ENCODE measurements at places on chromosomes 6 and 20.

DNA sequence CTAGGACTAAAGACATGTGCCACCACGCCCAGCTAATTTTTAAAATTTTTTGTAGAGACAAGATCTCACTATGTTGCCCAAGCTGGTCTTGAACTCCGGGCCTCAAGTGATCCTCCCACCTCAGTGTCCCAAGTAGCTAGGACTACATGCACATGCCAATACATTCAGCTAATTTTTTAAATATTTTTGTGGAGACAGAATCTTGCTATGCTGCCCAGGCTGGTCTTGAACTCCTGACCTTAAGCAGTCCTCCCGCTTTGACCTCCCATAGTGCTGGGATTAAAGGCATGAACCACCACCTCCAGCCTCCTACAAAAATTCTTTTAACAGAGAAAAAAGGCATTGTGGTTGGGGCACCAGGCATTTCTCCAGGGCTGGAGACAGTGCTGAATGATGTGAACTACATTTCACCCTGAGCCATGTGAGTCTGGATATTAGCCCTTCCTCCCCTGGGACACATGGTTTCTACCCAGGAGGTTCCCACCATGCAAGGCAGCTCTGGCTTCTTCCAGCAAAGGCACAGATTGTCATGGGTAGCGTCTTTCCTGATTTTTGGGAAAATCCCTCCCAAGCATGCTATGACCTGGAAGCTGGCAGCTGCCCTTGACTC lies 36.3 kb upstream of the CMTR1 start:
- no peak for DNase-seq

- no peak for DNase-seq
Measured at GRCh38 chr20:53809217-53809616, 215.6 kb upstream of the ZNF217 start.

DNA sequence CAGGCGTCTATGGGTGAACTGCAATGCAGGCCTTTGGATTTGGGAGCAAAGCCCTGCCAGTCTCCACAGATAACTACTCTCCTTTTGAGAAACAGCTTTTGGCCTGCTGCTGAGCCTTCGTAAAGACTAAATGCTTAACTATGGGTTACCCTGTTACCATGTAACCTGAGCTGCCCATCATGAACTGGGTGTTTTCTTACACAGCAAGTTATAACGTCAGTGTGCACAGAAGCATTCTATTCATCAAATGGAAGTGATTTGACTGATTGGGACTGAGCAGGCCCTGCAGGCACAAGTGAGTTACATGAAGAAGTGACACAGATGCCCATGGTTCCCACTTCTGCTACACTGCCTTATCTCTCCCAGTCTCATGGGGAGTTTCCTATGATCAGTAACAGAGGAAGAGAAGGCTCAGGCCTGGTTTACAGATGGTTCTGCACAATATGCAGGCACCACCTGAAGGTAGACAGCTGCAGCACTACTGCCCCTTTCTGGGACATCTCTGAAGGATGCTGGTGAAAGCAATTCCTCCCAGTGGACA lies 319.1 kb downstream of the CD83 start:
- no peak for DNase-seq

- no peak for DNase-seq
Measured at GRCh38 chr6:105764315-105764714, 321.8 kb upstream of the PRDM1 start.

DNA sequence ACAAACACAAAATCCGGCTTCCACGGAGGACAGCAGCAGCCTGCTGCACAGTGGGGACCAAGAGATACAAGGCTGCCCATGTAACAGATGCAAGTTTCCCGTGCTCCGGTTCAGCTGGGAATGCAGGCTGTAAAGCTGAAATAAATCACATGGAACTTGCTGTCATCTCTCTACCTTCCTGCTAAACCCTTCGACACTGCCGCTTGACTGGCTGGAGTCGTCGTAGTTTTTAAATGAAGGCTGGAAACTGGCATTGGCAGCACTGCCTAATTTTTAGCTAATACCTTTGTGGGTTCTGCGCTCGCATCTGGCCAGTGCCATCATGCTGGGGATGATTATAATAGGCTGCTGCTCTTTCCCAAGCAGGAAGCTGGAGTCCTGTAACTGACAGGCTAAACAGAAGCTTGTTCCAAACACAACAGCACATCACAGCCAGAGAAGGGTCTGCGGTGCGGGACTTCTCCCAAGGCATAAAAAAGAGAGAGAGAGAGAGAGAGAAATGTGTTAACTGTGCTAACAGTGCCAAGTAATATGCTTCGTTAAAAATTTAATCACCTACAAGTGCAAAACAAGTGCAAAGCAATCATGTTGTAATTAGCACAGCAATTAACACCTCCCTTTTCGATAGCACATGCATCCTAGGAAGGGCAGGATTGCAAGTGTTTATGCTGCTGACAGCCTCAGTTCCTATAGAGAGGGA lies 146.1 kb downstream of the TFAP2A start:
- no peak for DNase-seq

- DNase-seq = no peak
Measured at GRCh38 chr6:50927800-50928199, 109.1 kb downstream of the TFAP2B start.

DNA sequence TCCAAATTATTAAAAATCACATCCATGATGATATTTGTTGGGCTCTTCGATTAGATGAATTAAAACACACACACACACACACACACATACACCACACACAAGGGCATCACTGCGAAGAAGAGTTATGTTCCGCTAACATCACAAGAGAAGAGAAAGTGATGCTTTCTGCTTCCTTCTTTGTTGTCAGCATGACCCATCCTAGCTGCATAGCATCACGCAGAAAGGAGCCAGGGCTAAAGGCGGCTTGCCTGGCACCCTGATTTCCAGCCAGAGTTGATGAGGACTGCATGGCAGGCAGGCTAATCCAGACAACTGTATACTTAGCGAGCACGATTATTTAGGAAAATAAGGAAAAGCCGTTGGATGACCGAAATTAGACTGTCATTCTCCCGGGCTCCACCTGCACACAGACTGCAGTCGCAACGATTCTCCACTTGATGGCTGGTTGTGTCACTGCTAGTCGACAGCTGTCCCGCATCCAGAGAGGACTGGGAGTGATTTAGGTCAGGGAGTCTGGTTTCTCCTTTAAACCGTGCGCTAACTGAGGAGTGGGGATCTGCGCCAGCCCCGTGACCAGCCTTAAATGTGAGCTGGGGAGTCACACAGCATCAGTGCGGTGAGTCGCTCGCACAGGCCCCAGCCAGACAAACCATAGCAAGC lies 70.6 kb upstream of the SOX4 start:
- DNase-seq = no peak

DNA sequence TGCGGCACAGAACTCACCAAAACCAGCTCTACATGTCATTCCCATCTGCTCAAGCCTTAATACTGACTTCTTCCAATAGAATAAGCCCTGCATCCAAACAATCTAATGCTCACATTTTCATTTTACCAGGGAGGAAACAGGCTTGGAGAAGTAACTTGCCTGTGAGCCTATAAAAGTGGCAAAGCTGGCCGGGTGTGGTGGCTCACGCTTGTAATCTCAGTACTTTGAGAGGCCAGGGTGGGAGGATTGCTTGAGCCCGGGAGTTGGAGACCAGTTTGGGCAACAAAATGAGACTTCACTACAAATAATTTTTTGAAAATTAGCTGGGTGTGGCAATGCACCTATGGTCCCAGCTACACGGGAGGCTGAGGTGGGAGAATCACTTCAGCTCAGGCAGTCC lies 133.7 kb downstream of the LY86 start:
- DNase-seq = no peak

- no peak for DNase-seq
Measured at GRCh38 chr20:63877755-63878470, 12.8 kb downstream of the TPD52L2 start.

DNA sequence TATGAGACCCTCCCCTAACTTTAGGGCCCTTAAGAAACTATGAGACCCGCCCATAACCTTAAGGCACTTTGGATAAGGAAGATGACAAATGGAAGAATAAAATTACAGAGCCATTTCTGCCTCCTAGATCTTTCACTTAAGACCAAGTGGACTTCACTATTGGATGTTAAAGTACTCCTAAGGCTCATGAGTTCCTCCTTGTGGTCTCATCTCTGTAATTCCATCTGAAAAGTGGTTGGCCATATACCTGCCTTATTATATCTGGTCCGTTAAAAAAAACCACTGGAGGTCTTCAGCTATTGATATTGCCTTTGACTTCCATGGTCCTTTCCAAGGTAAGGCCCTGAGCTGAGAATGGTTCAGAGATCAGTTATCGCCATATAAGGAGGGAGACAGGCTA lies 310.3 kb downstream of the EYA4 start:
- DNase-seq = no peak

DNA sequence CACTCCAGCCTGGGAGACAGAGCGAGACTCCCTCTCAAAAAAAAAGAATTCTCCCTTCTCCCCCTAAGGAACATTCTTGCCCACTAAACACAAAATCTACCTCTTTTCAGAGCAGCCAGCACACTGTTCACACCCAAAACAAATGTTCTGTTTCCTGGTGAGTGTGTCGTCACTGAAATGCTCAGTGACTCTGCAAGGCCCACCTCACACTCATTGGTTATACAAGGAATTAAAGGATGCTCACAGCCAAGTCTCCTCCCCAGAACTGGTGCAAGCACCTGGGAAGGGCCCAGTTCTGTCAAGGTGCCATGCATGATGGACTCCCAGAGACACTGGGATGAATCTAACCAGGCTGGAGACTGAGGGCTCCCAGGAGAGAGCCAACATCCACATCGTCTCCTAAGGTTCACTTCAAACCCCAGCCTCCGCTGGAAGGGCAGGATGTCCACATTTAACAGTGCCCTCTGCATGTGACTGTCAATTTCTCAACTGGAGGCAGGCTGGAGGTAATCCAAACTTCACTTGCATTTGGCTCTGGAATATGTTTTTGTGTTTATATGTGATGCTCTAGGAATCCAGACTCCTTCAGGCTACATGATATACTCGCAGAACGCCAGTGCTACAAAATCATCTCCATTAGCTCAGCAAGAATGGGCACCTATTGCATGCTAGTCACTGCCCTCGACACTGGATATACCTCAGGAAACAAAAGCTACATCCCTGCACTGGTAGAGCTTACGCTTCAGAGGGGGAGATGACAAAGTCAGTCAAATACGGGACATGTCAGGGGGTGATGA lies 7.1 kb downstream of the RRBP1 start:
- no peak for DNase-seq

- DNase-seq = no peak
Measured at GRCh38 chr20:58697867-58698703, 5.5 kb downstream of the NPEPL1 start.

DNA sequence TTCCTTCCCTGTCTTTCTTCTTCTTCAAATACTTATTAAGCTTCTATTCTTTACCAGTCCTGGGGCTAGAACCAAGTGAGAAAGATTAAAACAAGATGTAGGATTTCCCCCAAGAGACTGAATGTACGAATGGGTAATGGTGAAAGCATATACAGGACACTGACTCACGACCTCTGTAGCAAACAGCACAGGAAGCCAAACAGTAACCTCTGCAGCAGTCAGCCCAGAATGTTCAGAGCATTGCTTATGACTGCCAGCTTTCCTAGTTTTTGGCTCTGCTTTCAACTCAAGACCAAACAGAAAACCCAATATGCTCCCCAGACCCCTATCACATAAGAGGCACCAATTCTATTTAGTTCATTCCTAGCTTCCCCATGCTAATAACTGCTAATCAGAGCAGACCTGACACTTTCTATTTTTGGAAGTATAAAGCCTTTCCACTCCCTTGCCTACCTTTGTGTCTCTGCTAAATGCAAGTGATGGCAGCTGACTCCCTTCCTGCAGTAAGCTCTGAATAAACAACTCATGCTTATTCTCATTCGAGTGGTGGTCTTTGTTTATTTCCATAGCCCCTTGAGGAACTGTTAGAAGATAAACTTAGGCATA lies 690.6 kb downstream of the EPM2A start:
- no peak for DNase-seq

DNA sequence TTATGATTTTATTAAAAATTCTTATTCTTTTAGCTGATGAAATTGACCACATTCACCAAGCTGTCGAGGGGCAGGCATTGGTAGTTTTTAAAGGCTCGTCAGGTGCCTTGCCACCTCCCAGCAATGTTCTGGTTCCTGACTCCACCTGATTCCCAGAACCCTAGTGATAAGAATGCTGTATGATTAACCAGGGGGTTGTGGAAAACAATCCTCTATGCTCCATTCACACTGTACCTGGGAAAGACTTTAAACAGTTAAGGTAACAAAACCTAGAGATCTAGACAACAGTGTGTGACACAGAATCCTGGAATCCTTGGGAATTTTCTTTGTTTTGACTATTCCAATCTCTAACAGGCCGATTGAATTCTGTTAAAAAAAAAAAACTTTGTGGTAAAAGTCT lies 165.7 kb upstream of the OLIG3 start:
- no peak for DNase-seq

DNA sequence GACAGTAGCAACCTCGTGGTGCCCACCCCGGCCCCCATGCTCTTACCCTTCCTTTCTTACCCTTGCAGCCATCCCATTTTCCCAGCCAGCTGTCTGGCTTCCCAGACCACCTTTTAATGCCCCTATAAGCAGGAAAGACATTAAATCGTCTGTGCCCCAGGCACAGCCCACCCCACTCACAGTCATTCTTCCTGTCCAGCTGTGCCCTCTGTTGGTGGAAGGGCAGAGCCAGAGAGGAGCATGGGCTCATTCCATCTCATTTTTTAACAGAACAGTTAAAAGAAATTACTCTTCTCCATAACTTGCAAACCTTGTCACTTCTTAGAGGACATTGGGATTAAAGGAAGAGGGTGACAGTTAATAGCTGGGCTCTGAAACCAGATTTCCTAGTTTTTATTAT lies 240.5 kb downstream of the NRN1 start:
- DNase-seq = no peak

DNA sequence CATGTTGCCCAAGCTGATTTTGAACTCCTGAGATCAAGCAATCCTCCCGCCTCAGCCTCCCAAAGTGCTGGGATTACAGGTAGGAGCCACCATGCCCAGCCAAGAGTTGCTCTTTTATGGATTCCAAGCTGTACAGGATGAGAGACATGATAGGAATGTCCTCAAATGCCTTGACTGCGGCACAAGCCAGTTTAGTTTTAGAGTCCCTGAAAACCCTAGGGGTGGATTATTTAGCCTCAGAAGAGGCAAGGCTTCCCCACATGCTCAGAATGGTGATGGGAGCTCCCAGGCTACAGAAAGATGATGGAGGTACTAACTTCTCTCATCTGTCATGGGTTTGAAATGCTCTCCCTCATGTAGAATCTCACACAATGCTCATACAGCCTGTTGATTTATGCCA lies 280.5 kb upstream of the PRND start:
- DNase-seq = no peak

GRCh38 chr20:21099751-21100577 lies 6.2 kb downstream of the LINC00237 start:
- no peak for DNase-seq
